ENCODE measurements at places on chromosomes 11 and 22.

- no peak for DNase-seq
Observed at GRCh38 chr11:61769169-61769920, 16.9 kb downstream of the MYRF start.

GRCh38 chr11:37951996-37952395 lies 1354.0 kb upstream of the RAG2 start:
- no peak for DNase-seq

- no peak for DNase-seq
Observed at GRCh38 chr11:19648321-19648720, 64.3 kb upstream of the NAV2 start.

- no peak for DNase-seq
Observed at GRCh38 chr11:110948112-110948511, 235.9 kb upstream of the ARHGAP20 start.

GRCh38 chr11:117230286-117230961 lies 1.4 kb downstream of the PCSK7 start:
- peak; percentile 37 for DNase-seq

DNA sequence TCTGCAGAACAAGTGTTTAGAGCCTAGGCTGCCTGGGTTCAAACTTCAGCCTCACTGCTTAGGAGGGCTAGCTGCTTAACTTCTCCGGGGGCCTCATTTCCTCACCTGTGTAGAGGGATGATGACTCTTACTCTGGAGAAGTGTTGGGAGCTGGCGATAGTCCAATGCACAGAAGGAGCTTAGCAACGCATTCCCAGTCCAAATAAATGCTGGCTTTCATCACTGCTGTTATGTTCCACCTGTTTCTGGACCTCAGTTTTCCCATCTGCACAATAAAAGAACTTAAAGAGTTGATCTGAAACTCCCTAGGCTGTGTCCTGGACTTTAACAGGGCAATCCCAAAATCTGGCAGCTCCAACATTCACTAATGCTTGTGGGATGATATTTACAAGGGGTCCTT lies 337.8 kb downstream of the MIAT start:
- no peak for DNase-seq

- no peak for DNase-seq
Observed at GRCh38 chr22:24540470-24540869, 14.5 kb downstream of the GUCD1 start.

GRCh38 chr11:75276686-75277085 lies 36.1 kb downstream of the TPBGL start:
- no peak for DNase-seq

DNA sequence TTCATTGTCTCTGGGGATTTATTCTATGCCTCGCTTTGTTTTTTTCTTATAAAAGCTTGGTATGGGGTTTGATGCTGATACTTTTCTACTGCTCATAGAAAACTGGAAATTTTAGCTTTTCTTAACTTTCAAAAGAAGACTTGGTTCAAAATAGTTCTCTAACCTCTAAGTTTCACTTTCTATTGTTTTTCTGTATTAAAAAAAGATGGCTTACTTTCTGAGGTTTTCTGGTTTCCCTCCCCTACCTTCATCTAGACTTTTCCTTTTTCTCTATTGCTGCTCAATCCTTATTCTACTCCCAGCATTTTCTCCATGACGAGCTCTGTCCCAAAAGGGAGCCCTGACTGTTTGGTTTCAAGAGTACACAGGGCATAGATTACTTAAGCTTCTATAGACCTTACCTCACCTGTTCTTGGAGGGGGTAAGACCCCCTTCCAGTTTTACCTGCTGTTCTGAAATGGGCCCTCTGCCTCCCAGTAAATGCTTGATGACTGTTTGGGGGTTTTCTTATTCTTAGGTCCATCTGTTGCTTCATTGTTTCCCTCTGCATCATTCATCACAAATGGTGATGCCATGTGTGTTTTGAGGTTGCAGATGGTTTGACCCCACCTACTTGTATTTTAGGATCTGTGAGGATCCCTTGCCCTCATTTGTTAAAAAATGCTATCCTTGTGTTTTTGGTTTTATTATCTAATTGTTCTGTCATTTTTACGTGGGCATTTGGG lies 29.5 kb downstream of the DNHD1 start:
- no peak for DNase-seq

DNA sequence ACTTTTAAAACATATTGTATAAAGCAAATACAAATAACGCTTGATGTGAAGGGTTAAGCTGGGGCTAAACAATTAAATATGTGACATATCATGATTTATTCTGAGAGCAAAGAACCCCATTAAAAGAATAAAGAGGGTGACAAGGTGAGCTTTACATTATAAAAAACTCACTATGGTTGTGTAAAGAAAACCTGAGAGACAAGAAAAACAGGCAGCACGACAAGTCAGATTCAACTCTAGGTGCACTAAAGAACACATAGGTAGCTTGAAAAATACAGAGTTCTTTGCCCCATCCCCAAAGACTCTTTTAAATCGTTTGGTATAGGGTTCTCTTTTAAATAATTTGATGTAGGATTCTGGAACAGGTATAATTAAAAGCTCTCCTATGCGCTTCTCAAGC lies 63.5 kb downstream of the LUZP2 start:
- DNase-seq = no peak

DNA sequence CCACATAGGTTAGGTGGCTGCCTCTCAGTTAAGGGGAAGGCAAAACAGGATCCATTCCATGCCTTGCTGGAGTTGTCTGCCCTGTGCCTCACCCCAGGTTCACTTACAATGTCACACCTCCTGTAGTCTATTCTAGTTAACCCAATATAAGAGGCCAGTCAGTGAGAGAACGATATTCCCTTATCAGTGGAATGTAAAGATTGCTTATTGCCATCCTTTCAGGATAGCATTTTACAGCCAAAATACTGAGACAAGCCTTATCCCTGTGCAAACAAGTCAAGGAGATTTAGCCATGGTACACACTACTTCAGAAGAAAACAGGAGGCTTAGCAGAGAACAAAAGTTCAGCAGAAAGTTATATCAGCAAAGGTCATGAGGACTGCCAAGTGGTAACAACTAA lies 5.5 kb downstream of the CYP2R1 start:
- no peak for DNase-seq

- peak; percentile 35 for DNase-seq
Observed at GRCh38 chr11:111512296-111513239, at the start of gene BTG4. Gene BTG4 (minus strand): TSS chr11:111512386. CDS start chr11:111498776, 13,610 bp downstream.

DNA sequence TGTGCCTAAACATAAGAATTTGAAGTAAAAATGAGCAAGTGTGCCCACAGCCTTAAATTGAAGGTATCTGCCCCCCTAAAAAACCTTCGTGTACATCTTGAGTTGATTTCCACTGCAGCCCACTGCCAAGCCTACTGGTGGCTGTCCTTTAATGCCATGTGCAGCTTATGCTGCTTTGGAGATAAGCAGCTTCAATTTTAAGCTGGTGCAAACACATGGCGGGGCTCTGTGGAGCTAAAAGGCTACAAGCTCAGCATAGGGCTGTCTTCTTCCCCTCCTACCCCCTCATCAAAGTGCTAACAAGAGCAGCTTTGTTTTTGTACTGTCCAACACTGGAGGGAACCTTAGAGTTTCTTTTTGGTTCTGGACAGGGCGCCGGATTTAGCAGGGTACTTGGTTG lies 128.5 kb upstream of the LMO1 start:
- DNase-seq = no peak

DNA sequence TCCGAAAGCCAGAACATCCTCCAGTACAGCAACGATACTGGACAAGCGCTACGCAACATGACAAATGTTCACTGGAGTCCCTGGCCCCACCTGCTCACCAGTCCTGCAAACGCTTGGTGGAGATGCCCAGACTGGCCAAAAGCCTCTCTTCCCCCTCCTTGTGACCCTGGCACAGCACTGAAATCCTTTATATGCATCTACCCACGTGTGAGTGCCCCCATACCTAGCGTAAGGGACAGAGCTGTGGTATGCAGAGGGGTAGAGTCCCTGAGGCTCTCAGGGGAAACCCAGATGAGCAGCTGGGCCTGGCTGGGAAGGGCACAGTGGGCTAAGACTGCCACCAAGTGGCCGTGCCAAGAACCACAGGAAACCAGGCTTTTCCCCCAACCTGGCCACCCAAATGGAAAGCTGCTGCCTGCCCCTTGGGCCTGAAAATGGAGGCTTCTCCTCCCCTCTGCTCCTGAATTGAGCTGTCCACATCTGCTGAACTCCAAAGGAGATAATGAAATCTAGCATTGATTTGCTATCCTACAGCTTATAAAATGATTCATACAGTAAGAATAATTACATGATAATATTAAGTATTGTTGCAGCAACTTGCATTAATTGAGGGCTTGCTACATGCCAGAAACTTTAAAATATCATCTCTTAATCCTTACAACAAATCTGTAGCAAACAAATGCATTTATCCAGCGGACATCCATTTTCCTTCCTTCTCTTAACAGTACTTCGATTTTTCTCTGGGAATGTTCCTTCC lies 24.8 kb upstream of the TTC12 start:
- peak; percentile 46 for DNase-seq
